ENCODE measurements at places on chromosomes 7 and 10.

- no peak for DNase-seq
Measured at GRCh38 chr7:6248581-6248980, 23.8 kb downstream of the CYTH3 start.

- peak; percentile 19 for DNase-seq
Measured at GRCh38 chr7:11130012-11130411, 156.3 kb downstream of the PHF14 start.

DNA sequence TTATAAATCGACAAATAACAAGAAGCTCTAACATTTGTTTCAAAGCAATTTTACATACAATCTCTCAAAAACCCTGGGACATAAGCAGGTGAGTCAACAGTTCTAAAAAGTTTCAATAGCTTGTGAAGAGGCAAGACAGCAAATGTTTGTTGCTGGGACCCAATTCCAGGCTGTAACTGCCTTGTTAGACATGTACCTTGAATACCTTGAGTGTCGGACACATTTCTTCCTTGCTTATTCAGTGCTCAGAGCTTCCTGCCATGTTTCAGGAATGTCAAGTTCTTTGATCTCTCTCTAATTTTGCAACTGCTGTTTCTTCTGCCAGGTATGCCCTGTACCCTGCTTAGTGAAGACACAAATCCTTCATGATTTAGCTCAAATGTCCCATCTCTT lies 5.1 kb downstream of the CH25H start:
- no peak for DNase-seq

GRCh38 chr10:114346176-114347031 lies 57.9 kb downstream of the AFAP1L2 start:
- DNase-seq: no peak

GRCh38 chr7:27784399-27785053 lies 44.6 kb downstream of the TAX1BP1 start:
- peak; percentile 10 for DNase-seq

DNA sequence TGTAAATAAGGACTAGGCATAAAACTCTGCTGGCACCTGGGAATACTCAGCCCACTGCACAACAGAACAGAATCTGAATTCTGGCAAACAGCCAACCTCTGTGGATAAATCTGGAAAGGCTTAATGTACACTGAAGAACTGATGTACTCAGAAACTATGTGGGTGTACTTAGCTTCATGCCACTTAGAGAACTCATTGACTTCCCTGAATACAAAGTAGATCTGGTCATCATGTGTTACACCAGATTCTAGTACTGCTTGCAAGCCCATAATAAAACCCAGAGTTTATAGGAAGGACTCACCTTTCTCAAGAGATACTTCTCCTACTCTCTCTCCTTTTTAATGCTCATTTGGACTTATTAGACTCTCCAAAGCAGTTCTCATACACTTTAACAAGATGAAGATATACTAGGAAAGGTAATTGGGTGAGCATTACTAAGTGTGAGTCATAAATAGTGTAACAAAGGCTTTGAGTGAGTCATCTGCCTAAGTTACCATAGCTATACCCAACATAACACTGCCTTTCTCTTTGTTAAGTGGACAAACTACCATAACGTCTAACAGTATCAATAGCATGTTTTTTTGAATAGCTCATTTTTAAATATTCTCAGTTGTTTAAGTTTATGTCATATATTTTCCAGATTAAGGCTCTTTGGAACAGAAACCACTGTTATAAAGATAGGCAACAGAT lies 309.1 kb downstream of the MDFIC start:
- no peak for DNase-seq

DNA sequence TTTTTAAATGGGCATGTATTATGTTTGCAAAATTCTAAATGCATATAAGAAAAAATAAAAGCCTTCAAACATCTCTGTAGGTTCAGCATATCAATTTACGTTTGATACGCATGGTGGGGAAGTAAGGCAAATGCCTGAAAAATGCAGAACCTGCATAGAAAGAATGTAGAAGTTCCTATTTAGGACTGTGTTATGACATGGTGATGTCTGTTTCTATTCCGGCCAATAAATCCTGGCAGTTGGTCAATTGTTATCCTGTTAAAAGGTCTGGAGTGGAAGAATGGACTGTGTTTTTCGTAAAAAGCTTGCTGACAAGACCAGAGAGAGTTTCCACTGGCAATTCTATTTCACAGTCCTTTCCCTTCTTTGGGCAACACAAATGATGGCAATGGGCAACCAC lies 49.6 kb upstream of the CAV2 start:
- DNase-seq: no peak

GRCh38 chr10:98107644-98108430 lies 26.6 kb upstream of the R3HCC1L start:
- DNase-seq: no peak

DNA sequence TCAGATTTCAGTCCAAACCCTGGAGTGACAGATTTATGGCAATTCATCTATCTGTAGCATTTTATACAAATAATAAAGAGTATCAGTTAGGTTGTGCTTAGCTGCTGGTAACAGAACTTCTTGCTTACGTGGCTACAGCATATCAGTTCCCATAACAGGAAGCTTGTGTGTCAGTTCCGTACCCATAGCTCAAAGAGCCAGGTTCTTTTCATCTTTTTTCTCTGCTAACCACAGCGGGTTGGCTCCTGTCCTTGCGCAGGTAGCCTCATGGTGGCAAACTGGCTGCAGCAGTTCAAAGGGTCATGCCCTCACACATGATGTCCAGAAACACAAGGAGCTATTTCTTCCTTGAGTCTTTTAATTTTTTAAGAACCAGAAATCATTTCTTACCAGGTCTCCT lies 1041.8 kb downstream of the GATA3 start:
- DNase-seq: peak; percentile 27

GRCh38 chr10:24235471-24235870 lies 26.5 kb downstream of the KIAA1217 start:
- no peak for DNase-seq

- peak; percentile 44 for DNase-seq
Measured at GRCh38 chr10:33136781-33137180, 178.8 kb upstream of the ITGB1 start.

GRCh38 chr10:4214908-4215307 lies 429.9 kb upstream of the KLF6 start:
- DNase-seq: no peak

DNA sequence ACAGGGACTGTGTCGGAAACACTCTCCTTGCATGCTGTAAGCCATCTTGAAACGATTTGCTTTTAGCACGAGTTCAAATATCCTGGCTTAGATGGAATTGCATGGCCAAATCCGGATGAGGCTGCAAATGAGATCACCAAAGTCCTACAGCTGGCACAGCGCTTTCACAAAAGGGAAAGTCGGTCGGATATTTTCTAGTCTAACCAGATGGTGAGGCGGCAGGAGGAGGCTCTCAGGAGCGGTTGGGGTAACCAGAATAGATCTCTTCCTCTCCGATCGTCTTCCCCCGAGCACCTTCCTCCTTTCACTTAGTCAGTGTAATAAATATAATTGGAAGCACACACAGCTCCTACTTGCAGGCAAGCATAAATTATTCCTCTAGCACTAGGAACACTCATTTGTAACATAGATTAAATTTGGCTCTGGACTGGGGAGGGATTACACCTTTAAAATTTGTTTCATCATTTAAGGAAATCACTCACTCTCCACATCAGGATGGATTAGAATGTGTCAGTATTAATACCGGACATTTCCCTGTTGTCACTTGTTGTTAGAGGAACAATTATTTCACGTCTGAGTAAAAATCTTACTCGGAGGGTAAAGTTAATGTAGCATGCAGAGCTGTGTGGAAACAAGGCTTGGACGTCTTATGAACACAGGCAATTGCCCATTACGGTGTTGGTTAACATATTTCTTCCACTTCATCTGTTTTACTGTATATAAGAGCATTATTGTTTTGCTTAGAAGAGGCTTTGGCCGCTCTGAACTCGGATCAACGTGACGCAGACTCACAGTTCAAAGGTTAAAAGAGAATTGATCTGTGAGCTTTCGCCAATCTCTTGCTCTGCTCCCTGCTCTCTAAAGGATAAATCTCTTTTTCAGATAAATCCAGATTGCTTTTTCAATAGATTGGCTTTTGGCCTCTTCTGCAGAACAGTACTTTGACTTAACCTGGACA lies 857.9 kb downstream of the TYW1 start:
- DNase-seq: no peak

GRCh38 chr10:18690541-18690940 lies 31.3 kb downstream of the ARL5B start:
- DNase-seq: no peak

- no peak for DNase-seq
Measured at GRCh38 chr10:16854623-16855022, 37.4 kb upstream of the RSU1 start.

- no peak for DNase-seq
Measured at GRCh38 chr10:35324196-35324595, 12.1 kb upstream of the CCNY start.

DNA sequence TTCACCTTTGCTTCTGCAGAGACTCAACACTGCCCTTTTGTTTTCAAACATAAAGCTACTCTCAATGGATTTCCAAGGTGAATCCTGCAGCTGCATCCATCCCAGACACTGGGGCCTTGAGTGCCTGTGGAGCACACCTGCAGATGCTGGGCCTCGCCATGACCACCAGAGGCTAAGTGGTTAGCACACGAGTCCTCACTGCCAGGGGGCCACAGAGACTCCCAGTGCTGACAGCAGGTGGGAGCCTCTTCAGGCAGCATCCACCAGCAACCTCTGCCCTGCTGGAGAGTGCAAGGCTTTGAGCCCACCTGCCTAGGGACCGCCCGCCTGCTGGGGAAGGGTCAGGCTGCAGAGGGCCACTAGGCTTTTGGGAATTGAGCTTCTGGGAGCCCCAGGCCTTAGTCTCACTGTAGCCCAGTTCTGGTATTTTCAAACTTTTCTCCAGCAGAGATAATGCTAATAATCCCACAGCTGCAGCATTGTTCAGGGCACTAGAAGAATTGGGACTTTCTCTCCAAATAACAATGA lies 9.4 kb upstream of the HPS1 start:
- DNase-seq: no peak

DNA sequence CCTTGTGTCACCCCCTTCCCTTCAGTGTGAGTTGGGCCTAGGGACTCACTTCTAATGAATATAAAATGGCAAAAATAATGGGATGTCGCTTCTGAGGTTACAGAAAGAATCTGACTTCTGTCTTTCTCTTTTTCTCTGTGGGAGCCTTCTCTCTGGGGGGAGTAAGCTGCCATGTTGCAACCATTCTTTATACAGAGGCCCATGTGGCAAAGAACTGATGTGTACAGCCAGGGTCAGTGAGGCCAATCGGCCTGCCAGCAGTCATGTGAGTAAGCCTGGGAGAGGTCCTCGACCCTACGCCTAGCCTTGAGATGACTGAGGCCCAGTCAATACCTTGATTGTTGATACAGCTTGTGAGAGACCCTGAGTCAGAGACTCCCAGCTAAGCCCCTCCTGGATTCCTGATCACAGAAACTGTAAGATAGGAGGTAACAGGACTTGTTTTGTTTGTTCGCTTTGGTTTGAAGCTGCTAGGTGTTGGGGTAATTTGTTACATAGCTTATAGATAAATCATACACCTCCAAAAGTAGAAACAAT lies 1.7 kb downstream of the TCAF1 start:
- DNase-seq: no peak

GRCh38 chr7:144109283-144109682 lies at the start of gene OR2A2:
TSS of gene OR2A2 (plus strand) at chr7:144109583. CDS start at chr7:144109583, 0 bp downstream.
- DNase-seq: no peak

DNA sequence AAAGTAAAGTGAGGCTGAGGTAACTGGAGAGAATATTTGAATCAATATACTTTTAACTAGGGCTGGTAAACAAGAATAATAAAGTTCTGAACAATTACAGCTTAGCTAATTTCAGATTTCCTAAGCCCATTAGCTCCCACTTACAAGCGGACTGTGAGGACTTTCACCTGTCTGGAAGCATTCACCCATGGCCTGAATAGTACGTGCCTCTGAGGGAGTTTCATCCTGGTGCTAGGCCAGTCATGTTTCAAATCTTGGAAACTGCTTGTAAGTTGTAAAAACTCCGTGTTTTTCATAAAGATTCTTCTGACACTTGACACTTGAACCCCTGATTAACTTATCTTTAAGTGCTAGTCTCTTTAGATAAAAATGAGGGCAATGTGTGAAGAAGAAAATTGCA lies 975.2 kb upstream of the GHITM start:
- no peak for DNase-seq

DNA sequence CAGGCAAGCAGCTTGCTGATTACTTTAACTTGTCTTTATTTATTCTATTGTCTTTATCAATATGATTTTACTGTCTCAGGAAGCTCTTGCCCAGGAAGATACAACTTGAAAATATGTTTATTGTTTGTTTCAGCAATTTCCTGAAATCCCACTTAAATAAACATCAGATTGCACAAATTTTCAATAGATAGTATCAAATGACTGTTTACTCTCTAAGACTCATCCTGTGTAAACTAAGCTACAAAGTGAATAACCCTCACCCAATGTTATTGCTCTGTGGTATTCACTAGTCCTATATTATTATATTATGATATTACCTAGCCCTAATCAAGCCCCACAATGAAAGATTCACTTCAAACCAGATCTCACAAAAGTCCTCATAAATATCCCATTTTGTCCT lies 130.4 kb upstream of the HPS1 start:
- DNase-seq: no peak

GRCh38 chr7:129499999-129500398 lies 2.3 kb upstream of the SMKR1 start:
- no peak for DNase-seq

- DNase-seq: no peak
Measured at GRCh38 chr10:22086730-22087401, 83.3 kb upstream of the DNAJC1 start.

DNA sequence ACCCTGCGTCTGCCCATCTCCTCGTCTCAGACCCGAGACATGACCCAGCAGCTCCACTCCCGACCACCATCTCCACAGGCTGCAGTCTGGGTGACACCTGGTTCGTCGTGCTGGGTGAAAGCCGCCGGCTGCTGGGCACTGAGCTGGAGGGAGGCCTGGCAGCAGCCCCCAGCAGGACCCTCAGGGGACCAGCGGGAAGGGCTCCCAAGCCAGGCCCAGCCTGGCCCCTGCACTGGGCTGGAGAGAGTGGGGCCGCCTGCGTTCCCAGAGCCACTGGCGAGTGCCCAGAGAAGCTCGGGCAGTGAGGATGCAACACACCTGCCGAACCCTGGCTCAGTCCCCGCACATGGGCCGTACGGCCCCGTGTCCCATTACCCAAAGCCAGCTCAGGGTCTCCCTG lies 21.3 kb downstream of the CFAP46 start:
- no peak for DNase-seq

GRCh38 chr7:138170959-138171703 lies 94.9 kb downstream of the AKR1D1 start:
- DNase-seq: peak; percentile 13

DNA sequence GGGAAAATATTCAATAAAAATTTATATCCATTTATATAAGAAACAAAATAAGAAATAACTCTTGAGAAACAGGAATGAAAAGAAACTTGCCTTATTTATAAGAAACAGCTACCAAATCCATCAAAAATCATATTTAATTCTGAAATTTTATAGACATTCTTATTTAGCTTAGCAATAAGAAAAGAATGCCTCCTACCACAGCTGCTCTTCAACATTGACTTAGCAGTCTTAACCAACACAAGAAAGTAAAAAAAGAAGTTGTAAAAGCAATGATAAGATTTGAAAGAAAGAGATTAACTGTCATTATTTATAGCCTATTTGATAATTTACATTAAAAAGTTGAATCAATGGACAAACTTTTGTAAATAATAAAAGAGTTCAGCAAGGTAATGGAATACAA lies 212.8 kb downstream of the ZNF365 start:
- no peak for DNase-seq

GRCh38 chr7:116161728-116162127 lies 48.6 kb upstream of the TES start:
- DNase-seq: no peak

GRCh38 chr7:30566596-30566995 lies 28.1 kb upstream of the GARS1 start:
- DNase-seq: no peak

GRCh38 chr7:8442051-8442813 lies 8.8 kb downstream of the NXPH1 start:
- DNase-seq: no peak

All from activated T-cell treated with anti-CD3 and anti-CD28 coated beads, Interleukin-2, amount 50 U/mL, for 72 hours (primary cell).